Right forelimb (tissue), 1 donor: ENCODE measurements at places on chromosomes 11 and 22.
A peak's percentile ranks its signal among the peaks of the same experiment; 100 is the strongest.

DNA sequence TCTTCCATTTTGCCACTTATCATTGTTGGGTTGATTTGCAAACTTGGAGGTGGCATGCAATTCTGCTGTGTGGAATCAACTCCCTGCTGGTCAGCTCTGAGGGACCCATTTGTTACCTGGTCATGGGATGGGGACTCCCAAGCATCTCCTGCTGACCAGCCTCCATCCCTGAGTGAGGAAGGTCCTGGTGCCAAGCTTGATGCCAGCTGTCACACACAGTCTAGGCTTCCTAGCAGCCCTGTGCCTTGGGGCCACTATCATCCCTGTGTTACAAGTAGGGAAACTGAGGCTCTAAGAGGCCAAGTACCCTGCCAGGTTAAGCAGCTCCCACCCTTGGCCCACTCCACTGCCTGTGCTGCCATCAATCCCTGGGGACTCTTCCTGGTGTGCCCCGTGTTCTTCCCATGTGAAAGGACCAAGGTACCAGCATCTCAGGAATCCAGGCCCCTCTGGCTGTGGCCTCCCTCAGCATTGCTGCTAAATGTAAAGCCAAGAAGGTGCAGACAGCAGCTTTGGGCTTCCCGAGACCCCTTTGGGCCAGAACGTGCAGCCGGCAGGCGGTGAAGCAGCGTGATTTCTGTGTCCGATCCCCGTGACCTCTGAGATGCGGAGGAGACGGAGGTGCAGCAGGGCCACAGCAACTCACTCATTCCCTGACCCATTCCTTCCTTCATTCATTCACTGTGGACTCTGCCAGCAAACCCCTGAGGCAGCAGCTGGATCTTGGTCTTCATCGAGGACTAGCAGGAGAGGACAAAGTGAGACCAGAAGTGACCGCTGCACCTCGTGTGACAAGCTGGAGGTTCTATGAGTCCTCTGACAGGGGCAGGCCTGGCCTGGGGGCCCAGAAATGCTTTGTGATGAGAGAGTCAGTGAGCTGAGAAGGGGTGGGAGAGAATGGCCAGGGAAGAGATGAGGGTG is 49.7 kb downstream of the MYEOV start:
- DNase-seq: no peak

DNA sequence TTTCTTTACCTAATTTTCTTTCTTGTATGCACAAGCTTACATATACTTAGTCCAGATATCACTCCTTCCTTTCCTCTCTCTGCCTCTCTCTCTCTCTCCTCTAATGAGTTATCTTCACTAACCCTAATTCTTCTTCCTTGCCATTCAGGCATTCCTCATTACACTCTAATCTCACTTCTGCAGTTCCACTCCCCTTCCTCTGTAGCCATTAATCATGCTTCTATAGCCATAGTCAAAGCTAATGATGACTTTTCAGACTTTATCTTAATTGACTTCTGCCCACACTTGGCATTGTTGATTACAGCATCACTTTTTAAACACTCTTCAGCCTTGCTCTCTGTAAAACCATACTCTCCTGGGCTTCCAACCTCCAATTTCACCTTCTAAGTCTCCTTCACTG is 35.3 kb upstream of the SC5D start:
- DNase-seq: no peak

- DNase-seq: no peak
Measured at GRCh38 chr11:74948546-74948897, 369 bp downstream of the XRRA1 start.

DNA sequence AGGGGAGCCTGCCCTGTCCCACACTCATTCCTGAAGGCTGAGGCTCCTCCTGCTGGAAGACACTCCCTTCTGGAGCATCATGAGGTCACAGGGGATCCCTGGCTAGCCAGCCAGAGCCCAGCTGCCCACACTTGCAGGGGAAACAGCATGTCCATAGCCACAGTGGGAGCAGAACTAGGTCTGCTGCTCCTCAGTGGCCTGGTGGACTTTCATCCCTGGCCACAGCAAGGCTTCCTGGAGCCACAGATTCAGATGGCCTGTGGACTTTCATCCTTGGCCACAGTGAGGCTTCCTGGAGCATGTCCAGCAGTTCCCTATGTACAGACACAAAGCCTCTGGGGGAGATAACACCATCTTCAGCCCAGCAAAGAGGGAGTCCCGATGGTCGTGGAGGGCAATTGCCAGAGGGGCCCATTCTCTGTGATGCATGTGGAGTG is 5.9 kb upstream of the APOL6 start:
- DNase-seq: no peak

DNA sequence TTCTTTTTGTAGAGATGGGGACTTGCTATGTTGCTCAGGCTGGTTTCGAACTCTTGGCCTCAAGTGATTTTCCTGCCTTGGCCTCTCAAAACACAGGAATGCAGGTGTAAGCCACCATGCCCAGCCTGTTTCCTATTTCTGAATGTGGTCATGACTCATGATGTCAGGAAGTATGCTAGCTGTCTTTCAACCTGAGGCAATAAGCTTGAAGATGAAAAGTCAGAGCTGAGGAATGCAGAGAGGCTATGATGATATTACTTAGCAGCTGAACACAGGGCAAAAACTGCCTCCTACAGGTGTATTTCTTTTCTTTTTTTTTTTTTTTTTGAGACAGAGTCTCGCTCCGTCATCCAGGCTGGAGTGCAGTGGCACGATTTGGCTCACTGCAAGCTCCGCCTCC is 9.0 kb upstream of the NUCB2 start:
- no peak for DNase-seq

DNA sequence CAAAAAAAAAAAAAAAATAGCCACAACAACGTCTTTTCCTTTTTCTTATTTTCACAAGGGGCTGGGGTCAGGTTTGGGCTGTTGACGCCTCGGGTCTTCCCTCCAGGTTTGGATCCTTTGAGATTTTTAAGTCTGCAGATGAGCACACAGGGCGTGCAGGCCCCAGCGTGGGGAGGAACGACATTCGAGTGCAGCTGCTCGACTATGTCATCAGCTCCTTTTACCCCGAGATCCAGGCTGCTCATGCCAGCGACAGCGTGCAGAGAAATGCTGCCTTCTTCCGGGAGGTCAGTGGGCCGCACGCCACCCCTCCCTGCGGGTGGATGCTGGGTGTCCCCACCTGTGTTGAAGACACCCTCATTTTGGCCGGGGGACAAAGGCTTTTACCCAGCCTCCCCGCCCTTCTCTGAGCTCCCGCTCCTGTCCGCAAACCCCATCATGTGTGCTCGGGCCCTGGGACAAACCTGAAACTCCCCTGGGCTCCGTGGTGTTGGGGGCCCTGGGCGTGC is 7.7 kb downstream of the SELENOO start:
- peak; percentile 44 for DNase-seq

- no peak for DNase-seq
Measured at GRCh38 chr11:60992842-60993409, 21.4 kb downstream of the CD6 start.

GRCh38 chr11:121575250-121575962 is 122.6 kb upstream of the SORL1-AS1 start:
- DNase-seq: no peak

GRCh38 chr11:19380375-19380774 is 139.6 kb upstream of the E2F8 start:
- DNase-seq: no peak

DNA sequence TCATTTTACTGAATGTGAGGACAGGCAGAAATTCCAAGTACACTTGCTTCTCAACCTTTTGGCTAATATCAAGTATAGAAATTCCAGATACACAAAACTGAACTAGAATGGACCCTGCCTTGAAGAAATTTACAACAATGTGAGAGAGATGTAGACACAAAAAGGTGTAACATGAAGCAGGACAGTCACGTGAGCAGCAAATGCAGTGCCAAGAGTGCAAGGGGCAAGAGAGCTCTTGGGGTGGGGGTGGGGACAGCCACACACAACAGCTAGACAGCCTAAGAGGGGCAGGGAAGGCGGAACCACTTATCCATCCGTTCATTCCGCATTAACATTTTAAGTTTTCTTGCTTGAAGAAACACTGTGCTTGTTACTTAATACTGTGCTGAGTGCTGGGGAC is 28.9 kb downstream of the PLEKHA7 start:
- no peak for DNase-seq

- no peak for DNase-seq
Measured at GRCh38 chr22:26236991-26237390, 67.7 kb downstream of the SEZ6L start.

DNA sequence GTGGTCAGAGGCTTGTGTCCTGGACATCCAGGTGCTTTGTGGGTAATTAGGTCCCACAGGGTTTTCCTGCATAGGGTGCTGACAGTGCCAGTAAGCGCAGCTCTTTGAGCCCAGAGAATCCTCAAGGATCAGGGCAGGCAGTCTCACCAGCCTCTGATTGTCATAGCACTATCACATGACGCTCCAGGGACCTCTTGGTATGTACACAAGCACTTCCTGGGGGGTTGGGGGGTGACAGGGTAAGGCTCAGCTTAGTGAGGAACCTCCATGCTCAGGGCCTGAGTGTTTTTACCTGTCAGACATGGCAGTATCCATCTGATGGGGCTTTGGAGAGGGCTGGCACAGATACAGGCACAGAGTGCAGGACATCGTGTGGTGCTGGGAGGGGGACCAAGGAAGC is 27.9 kb upstream of the SUSD2 start:
- no peak for DNase-seq

GRCh38 chr11:19328586-19329311 is 88.0 kb upstream of the E2F8 start:
- DNase-seq: no peak

DNA sequence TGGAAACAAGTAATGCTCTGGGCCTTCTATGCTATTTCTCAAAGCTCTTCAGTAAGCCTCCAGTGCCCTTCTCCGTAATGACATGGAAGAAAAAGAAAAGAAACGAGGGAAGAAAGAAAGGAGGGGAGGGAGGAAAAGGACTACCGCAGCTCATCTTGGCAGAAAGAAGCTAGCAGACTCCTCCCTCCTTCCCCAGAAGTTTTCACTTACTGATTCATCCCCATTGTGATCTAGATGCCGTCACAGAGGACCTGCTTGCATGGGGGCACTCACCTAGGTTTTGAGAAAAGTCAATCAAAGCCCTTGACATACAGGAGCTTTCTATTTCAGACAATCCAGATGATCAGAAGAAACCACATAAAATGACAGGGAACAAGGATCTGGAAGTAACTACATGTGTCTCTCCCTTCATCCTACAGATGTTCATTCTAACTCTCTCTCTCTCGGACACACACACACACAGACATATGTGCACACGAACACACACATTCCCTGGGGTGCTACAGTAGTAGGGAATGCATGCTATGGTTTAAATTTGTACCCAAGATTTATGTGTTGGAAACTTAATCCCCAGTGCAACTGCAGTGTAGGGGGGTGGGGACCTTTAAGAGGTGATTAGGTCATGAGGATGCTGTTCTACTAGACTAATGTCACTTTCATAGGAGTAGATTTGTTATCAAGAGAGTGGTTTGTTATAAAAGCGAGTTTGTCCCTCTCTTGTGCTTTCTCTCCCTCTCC is 37.6 kb upstream of the RCN1 start:
- DNase-seq: no peak

DNA sequence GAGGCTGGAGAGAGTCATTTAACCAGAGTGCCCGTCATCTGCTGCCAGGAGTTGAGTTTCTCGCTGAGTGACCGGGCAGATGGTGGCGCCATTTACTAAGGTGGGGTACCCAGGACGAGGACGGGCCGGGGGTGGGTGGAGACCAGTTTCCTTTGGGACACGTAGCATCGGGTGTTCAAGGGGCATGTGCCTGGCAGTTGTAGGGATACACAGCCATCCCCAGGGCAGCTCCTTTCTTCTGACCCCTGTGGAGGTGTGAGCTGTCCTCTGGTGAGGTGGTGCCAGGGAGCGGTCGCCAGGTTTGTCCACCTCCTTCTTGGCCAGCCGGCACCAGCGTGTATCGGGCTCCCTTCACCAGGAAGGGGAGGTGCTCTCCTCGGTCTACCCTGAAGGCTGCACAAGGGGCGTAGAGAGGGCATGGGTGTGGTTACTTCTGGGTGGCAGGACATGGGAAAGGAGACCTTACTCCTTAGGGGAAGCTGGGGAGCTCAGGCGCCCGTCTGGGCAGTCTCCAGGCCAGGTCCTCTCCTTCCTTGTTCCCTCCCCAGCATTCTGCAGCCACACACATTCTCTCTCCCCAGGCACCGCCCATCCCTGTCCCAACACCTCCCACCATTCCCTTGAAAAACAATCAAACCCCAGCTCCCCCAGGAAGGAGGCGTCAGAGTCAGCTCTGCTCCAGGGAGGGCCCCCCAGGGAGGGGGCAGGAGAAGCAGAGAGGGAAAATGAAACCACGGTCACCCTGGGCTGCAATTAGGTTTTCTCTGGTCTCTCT is 10.3 kb upstream of the MB start:
- peak; percentile 86 for DNase-seq

DNA sequence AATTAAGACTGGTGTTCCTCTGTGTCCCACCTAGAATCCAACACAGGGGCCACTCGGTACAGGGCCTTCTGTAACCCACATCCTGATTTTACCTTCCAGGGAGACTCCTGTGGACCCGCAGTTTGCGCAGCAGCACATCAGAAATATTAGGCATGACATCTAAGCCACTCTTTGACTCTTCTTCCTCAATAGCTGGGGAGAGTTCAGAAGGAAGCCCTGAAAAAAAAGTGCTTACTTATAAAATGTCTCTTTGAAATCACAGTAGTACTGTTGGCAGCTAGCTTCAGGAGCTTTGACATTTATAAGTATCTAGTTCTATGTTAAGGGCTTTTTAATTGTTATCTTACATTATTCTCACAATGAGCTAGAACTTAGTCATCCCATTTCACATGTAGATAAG is 41.2 kb upstream of the LYVE1 start:
- DNase-seq: no peak

DNA sequence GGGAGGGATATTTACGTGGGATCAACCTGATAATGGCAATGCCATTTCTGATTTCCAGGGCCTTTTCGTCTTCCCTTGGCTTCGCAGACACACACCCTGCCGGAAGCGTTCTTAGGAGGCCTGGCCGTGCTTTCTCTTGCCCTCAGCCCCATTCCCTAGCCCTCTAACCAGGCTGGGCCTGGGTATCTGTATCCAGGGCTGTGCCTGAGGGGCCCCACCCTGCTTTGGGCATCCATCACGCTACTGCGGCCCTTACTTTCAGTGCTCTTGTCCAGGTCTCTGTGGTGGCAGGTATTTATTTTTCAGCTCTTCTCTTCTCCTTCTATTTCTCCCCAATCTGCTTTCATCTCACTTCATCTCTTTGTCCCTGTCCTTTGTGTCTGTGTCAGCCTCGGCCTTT is 105.0 kb downstream of the ZBTB16 start:
- no peak for DNase-seq

GRCh38 chr22:23743303-23743705 is 7.6 kb downstream of the ZNF70 start:
- DNase-seq: peak; percentile 81

DNA sequence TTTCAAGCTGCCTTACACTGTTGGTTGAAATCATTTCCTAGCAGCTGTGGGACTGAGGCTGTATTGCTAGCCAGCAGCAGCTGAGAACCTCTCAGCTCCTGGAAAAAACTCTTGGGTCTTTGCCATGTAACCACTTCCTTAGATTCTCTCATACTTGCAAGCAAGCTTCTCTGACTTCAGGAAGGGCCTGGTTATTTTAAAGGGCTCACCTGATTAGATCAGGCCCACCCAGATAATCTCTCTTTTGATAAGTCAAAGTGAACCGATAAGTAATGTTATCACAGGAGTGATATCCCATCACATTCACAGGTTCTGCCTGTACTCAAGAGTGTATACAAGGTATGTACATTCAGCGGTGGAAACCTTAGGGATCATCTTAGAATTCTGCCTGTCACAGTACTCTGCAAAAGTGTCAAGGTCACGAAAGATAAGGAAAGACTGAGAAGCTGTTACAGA is 7.4 kb upstream of the CLPB start:
- no peak for DNase-seq
